ENCODE measurements at places on chromosomes 2 and 18.

- no peak for DNase-seq
Observed at GRCh38 chr2:13652531-13653313, 936.0 kb downstream of the TRIB2 start.

GRCh38 chr2:236959036-236959435, 126.7 kb upstream of the COPS8 start:
- DNase-seq, result no peak

- DNase-seq, result no peak
Observed at GRCh38 chr2:96274355-96275056, 8.5 kb downstream of the CIAO1 start.

- no peak for DNase-seq
Observed at GRCh38 chr2:238875101-238875470, 27.2 kb downstream of the TWIST2 start.

DNA sequence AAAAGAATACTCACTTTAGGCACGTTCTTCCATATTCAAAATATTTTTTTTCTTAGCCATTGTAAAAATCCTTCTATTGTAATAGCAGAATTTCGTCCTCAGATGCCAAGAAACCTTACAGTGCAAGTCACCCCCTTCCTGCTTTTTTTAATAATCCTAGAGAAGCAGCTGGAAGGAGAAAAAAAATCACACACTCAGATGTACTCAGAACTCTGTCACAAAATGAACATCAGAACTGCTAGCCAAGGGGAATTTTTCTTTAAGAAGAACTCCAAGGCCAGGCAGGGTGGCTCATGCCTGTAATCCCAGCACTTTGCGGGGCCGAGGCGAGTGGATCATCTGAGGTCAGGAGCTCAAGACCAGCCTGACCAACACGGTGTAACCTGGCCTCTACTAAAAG, 127.3 kb upstream of the SPATS2L start:
- DNase-seq, result no peak

DNA sequence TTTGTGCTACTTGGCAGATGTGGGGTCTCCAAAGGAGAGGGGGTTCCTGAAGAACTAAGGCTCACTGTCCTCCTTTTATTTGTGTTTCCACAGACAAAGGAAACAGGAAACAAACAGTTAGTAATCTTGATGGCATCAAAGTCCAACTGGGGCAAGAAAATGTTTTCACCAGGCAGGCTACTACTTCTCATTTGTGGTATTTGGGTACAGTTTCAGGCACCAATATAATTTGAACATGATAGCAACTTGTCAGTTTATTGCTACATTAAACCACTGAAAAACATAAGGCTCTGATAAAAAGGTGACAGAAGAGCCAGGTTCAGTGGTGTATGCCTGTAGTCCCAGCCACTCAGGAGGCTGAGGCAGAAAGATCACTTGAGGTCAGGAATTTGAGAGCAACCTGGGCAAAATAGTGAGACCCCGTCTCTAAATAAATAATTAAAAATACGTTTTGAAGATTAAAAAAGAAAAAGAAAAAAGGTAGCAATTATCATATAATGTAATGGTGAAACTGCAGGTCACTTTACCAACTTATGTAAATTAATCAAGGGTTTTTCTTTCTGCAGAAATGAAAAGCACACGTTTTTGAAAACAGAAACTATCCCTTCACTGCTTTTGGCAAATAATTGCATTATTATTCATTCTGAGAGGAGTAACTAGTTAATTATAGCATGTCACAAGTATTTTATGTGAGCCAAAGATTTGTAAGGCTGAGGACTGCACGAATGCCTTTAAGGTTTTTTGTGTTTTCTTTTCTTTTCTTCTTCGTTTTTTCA, 157.5 kb upstream of the CAVIN2 start:
- no peak for DNase-seq

DNA sequence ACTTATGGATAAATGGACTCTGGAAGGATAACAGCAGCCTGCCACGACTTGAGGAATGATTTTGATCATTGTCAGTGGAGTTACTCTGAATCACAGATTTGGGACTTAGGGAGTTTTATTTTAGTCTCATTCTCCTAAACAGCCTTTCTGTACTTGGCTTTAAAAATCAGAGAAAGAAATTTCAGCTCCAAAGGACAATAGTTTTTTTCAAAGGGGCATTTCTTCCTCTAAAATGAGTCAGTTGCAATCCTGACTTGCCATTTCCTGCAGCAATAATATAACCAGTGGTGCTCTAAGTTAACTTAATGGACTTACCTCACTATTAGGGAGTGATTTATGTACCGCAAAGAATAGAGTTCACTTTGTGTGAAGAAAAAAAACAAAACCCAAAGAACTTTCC, 35.1 kb upstream of the MTX2 start:
- no peak for DNase-seq

- peak; percentile 85 for DNase-seq
Observed at GRCh38 chr2:168053676-168054075, 193.7 kb downstream of the STK39 start.

DNA sequence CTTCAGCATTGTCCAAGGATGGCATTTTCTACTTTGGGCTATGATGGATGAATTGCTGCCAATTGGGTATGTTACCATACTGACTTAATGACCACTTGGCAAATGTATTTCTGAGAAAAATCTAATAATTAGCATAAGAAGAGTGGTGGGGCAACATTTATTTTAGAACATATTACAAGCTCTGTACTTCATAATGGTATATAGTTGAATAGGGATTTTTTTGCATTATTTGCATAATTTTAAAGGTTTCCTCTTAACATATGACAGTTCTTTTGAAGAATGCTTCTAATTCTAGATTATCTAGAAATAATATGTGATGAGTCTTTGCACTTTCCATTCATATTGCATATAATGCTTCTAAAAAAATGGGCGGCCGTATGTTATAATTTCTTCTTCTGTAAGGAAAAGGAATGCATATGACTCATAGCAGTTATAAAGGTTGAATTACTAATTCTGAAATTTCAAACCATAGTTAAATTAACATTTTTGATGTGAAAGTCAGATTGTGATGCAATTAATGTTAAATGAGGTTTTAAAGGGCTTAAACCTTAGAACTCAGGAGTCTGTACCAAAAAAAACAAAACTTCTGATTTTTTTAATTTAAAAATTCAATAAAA, 1652.3 kb upstream of the SLC39A10 start:
- no peak for DNase-seq

DNA sequence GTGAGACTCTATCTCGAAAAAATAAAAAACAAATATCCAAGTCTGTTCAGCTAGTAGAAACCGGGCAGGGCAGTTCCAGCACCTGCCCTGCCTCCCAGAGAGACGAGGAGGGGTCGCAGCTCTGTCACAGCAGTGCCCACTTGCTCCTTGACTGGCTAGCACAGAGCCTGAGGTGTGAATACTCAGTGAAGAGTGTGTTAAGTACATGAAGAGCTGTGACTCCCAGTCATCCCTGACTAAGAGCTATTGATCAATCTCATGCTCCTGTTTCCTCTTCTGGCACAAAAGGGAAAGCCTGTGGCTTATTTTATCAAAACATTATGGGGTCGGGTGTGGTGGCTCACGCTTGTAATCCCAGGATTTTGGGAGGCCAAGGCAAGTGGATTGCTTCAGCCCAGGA, 83.0 kb upstream of the FZD7 start:
- DNase-seq, result no peak

DNA sequence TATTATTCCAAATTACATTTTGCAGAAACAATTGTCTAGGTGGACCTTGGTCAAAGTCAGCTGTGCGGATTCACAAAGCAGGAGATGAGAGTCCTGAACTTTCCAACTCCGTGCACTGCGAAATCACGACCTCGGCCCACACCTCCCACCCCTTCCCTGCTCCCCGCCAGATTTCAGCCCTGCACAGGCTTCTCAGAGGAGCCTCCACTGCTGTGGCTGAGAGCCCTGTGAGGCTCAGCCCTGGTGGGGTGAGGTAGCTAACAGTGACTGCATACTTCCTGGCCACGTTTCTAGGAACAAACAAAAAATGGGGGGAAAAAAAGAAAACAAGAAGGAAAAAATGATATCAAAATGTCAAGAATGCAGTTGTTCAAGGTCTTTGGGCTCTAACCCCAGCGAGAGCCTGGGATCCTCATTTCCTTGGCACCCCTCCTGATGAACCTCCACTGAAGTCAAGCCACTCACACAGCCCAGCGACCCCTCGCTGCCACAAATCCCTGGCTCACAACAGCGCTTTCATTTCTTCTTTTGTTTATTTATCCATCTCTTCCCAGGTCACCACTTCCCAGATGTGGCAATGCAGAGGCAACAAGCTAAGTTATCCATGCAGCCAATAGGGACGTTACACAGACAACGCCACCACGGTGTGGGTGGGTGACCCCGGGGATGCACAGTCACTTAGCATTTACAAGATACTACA, 729.7 kb upstream of the ID2 start:
- DNase-seq, result no peak

DNA sequence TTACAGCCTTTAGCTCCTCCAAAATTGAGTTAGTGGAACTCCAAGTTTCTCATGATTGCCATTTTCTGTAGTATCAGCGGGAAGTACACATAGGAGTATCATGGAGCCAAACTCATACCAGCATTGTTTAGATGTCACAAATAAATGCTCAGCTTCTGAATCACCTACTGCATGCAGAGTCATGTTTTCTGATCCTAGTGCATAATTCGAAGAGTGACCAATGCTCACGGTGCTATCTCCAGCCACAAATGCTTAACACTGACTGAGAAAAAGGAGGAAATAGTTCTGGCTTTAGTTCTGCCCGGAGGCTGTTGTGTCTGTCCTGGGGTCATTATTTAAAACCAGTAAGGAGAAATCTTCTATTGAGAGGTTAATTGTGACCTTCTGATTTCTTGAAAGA, 45.4 kb upstream of the LRATD1 start:
- no peak for DNase-seq

- DNase-seq, result no peak
Observed at GRCh38 chr2:239832490-239833268, 192.5 kb downstream of the NDUFA10 start.

- peak; percentile 5 for DNase-seq
Observed at GRCh38 chr2:98608962-98609604, 694 bp downstream of the UNC50 start.

All from SK-N-DZ (cell line).